Stimulated activated CD4-positive, alpha-beta T cell treated with anti-CD3 and anti-CD28 coated beads, Interleukin-15, amount 100 ng/mL, for 48 hours (primary cell): ENCODE measurements at places on chromosomes 6 and 20.

- no peak for DNase-seq
Observed at GRCh38 chr6:104595311-104595820, 264.4 kb downstream of the HACE1 start.

- DNase-seq = no peak
Observed at GRCh38 chr6:117270843-117271507, 5.6 kb downstream of the VGLL2 start.

DNA sequence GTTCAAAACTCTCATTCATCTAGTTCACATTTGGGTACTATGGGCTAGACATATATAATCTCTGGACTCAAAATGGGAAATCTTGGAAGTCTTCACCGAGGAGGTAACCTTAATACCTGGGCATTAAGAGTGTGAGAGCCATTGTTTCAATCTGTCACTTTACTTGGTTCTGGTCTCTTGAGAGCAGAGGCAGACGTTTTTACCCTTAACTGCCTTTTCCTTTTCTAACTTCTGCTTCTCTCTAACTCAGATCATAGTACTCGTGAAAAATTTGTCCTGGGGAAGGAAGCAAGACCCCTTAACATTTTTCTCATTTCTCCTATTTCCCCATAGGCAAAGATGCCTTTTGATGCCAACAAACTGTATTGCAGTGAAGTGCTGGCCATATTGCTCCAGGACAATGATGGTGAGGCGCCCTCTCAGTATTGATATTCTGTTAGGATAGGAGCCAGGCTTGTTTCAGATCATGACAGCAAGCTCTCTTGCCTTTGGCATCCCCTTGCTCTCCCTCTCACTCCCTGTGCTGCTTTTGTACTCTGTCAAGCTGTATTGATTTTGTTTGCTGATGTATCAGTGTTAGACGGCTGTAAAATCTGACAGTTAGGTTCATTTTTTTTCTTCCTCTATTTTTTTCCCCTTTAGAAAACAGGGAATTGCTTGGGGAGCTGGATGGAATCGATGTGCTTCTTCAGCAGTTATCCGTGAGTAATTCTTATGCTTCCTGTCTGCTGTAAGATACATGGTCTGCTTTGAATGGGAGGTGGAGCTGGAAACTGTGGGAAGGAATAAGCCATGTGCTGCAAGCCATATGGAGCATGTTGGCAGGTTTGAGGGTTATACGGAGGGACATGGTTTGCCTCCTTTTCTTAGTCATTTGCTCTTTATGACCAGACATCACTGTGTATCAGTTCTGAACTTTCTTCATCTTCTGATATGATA is 83.5 kb downstream of the CTNNBL1 start:
- DNase-seq = no peak

DNA sequence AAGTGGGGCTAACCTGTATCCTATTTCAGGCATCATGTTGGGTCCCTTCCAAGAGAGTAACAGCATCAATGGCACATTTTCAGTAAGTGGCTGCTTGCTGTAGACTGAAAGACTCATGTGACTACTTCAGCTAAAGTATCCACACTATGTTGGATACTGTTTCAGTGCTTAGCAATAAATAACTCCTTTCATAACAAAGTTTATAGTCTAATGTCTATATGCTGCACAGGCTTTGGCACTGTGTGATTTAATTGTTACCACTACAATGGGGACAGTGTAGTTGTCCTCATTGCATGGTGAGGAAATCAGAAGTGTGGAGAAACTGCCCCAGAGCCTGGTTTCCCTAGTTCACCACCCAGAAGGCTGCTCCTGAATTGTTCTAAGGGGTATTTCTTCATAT is 318.0 kb upstream of the PTCHD4 start:
- no peak for DNase-seq

DNA sequence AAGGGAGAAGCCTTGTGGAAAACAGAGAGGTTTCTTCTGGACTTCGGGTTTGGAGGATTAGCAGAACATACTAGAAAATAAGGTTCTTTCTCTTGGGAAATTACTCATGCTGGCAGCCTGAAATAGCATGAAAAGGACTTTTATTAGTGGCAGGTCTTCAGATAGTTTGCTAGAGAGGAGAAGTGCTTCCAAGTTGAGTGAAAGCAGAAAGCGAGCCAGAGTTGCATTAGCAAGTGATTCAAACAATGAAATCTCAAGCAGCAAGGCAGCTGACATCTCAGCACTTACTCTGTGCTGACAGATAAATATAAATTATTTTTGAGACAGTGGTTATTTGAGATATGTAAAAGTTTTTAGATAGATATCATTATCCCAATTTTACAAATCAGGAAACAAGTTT is 91.9 kb downstream of the PLCB4 start:
- DNase-seq = no peak

DNA sequence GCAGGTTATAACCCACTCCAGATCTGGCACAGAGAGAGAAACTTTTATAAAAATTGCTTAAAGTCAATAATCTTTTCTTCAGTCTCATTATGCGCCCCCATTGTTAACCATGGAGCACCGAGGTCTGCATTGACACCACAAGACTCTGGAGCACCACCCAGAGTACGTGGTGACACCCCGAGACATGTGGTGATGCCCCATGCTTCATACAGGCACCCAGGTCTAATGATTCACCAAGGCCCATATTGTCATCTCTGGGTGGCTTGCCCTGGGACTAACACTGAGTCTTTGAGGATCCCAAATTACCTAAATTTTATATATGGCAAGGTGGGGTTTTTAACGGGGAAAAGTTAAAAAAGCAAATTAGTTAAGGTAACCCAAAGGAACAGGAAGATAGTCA is 31.1 kb downstream of the CD109 start:
- no peak for DNase-seq

DNA sequence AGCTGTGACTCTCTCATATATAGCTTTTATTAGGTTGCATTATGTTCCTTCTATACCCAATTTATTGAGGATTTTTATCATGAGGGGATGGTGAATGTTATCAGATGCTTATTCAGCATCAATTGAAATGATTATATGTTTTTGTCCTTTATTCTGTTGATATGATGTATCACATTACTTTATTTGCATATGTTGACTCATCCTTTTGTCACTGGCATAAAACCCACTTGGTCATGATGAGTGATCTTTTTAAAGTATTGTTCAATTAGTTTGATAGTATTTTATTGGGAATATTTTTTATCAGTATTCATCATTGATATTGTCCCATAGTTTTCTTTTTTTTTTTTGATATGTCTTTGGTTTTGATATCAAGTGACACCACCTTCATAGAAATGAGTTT is 529.9 kb downstream of the MMUT start:
- no peak for DNase-seq

GRCh38 chr6:89542866-89543265 is 95.7 kb downstream of the LYRM2 start:
- DNase-seq = no peak

- no peak for DNase-seq
Observed at GRCh38 chr6:110563711-110564110, 87.3 kb upstream of the SLC22A16 start.
